Putamen (tissue), 1 donor: ENCODE measurements at places on chromosomes 5 and 9.

- no peak for DNase-seq
These were observed 52.6 kb downstream of the RAI14 start for GRCh38 chr5:34708777-34709176.

- no peak for DNase-seq
These were observed 43.4 kb upstream of the HAPLN1 start for GRCh38 chr5:83764101-83764500.

- no peak for DNase-seq
These were observed 215.1 kb downstream of the PAPPA start for GRCh38 chr9:116368680-116369079.

GRCh38 chr9:133054966-133055365 is 6.8 kb upstream of the CEL start:
- no peak for DNase-seq

DNA sequence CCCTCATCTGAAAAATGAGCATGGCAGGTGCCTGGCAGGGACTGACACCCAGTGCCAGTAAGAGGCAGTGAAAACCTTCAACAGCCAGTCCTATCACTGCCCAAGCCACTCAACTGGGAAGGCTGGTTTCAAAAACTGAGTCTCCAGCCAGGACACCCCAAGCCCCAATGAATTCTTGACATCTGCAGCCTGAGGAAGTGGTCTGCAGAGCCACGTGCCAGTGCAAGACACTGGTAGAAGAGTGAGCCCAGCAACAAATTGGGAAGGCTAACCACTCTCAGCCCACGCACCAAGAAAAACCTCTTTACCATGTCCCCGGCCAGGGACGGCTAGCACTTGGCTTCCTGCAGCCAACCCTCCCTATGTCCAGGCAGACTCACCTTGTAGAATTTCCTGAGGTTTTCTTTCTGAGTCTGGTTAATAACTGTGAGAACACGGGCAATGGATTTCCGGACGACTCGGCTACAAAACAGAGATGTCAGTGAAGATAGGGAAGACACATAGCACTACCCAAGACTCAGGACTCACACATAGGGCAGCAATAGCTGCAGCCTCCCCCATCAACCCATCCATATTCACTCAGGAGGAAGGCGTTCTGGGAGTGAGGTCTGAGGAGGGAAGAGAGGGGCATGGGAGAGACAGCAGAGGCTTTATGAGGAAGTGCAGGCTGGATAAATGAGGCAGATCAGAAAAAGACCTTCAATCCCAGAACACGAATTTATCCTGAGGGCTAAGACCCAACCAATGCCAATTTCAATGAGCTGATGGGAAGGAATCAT is 1.8 kb downstream of the RPL35 start:
- no peak for DNase-seq

DNA sequence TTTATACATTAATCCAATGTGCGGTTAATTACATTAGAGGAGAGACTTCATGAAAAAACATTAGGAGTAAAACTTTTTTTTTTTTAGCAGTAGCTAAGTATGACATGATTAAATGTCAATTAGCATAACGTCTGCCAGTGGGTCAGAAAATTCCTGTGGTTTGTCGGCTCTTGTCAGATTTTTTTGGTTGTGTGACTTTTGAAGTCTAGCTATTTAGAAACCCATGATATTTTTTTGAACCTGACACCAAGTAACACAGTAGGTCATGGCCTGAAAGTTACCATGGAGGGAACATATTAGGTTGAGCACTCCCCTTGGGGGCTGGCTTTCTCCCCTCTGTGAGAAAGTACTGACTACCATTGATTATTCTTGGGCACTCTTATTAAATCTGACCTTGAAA is 84.8 kb upstream of the ALDH1A1 start:
- no peak for DNase-seq

GRCh38 chr9:93224591-93224990 is 40.7 kb downstream of the WNK2 start:
- DNase-seq, result no peak

GRCh38 chr5:157984611-157985010 is 125.7 kb upstream of the CLINT1 start:
- no peak for DNase-seq

- DNase-seq, result no peak
These were observed 51.3 kb upstream of the PTGER4 start for GRCh38 chr5:40628407-40628806.

GRCh38 chr9:112339886-112340285 is 6.5 kb upstream of the PTBP3 start:
- no peak for DNase-seq

DNA sequence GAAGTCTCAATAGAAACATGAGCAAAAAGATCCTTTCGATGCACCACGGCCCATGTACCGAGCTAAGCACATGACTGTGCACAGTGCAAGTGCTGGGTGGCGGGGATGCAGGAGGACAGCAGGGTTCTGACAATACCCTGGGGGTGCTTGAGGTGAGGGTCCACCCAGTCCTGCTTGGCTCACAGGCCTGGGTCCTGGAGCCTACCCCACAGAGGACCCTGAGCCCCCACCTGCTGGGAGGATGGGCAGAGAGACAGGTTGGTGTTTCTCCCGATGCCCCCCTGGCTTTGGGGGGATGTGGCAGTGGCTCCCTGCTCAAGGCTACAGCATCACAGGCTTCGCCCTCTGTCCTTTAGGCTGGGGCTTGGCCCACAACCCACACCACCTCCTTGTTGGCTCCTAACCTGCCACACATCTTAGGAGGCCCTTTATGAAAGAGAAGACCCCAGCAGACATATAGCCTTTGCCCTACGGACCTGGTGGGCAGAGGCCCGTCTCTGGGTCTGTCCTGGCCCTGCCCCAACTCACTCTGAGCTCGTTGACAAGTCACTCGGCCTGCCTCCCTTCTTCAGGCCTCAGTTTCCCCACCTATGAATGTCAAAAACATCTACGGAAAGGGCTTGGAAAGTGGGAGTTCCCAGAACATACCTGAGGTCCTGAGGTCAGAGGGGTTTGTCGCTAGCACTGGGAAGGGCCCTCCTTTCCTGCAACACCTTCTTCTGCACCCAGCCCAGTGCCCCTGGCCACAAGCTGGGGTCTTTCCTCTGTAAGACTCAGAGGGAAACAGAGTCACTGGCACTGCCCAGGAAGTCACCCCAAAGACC is 50.3 kb downstream of the BARX1 start:
- DNase-seq, result no peak

DNA sequence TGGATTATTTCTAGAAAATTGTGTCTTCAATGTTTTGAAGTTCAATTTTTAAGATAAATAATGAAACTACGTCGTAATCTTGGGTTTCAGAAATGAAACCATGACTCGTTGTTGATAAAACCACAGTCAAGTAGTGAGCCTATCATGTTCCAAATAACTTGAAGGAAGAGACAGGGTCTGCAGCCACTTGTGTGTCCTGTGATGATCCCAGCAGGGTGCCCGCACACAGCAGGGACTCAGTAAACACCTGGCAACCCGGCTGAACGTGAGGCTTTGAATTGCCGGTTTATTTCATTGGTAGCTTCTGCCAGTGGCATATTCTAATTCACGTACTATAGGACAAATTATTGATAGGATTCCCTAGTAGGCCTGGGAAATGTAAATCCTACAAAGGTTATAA is 679.6 kb downstream of the IRX1 start:
- no peak for DNase-seq

- DNase-seq, result no peak
These were observed 113.8 kb downstream of the GNAQ start for GRCh38 chr9:77917800-77918199.

- no peak for DNase-seq
These were observed 29.8 kb upstream of the SLC6A3 start for GRCh38 chr5:1474866-1475543.

DNA sequence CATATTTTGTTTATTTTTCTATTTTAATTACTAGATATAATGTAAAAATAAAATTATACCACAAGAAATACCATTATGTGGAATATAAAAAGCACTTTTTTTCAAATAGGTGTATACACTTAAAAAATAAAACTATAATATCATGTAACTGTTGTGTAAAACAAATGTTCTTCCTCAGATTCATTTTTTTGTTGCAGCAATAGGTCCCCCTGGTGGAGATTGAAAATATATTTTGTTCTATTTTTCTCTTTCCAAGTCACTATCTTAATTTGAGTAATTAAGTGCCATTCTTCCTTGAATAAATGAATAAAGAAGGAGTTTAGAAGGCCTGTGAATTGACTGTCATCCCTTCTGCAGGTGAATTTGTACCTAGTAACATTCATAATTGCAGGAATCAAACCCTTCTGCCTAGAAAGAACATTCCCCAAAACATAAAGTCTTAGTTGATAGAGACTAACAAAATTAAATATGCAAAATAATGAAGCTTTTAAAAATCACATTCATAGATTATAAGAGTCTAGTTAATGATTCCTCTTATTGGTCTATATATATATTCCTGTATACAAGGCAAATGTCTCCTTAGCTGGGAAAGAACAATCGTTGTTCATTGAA is 23.4 kb downstream of the CETN3 start:
- DNase-seq, result no peak

DNA sequence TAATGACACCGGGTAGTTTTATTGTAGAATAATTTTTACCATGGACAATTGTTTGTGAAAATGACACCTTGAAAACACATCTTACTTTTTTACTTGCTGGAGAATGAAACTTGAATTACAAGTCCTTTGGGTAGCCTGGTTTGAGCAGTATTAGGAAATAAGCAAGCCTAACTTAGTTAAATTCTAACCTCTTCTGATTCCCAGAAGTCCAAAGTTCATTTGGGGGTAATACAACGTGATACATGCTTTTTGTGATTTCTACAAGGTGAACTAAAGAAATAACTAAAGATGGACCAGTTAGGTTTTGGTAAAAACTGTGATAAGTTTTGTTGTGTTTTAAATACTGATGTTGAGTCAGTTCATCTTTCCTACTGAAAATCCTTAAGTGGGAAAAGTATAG is 135.4 kb upstream of the DMRT1 start:
- DNase-seq, result no peak

GRCh38 chr9:113652355-113653152 is 189.0 kb downstream of the RGS3 start:
- DNase-seq, result no peak

DNA sequence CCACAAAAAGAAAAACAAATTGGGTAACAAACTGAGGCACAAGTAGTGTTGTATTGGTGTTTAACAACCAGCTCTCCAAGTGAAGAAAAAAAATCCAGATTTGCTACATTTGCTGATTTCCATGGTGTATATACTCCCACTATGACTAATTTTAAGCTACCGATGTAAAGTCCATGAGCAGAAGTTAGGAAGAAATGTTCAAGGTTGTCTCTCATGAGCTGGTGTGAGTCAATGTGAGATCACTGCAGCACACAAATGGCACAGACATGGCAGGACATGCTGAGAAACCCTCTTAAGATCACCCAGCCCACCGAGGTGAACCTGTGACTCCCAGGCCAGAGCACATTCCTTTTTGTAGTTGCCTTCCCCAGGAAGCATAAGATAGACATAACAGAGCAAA is 36.2 kb downstream of the SLC44A1 start:
- no peak for DNase-seq

DNA sequence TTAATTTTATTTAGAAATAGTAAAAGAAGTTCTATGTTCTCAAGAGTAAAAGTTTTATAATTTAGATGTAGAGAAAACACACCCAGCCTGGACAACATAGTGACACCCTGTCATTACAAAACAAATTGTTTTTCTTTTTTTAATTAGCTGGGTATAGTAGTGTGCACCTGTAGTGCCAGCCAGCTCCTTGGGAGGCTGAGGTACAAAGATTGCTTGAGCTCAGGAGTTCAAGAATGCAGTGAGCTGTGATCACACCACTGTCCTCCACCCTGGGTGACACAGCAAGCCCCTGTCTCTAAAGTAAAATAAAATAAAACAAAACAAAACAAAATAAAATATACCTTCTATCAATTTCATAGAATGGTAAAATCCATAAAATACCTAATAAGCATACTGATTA is 1017.8 kb upstream of the DMAC1 start:
- DNase-seq, result no peak

GRCh38 chr9:33619666-33620404 is 95.8 kb downstream of the ANKRD18B start:
- DNase-seq, result no peak

- no peak for DNase-seq
These were observed at the start of gene BNC2 for GRCh38 chr9:16870596-16871335. BNC2 (minus strand) TSS chr9:16870670; CDS start chr9:16870648, 22 bp downstream.

- DNase-seq, result no peak
These were observed 45.0 kb downstream of the TRIM36 start for GRCh38 chr5:115124741-115125140.

GRCh38 chr5:168123631-168124528 is 167.6 kb upstream of the WWC1 start:
- peak; percentile 47 for DNase-seq

GRCh38 chr9:94624629-94625028 is 14.7 kb downstream of the FBP1 start:
- DNase-seq, result no peak

- DNase-seq, result no peak
These were observed 437 bp upstream of the TRIM41 start for GRCh38 chr5:181222630-181223057.

- no peak for DNase-seq
These were observed 233.1 kb downstream of the ADAMTSL1 start for GRCh38 chr9:18707061-18707461.

DNA sequence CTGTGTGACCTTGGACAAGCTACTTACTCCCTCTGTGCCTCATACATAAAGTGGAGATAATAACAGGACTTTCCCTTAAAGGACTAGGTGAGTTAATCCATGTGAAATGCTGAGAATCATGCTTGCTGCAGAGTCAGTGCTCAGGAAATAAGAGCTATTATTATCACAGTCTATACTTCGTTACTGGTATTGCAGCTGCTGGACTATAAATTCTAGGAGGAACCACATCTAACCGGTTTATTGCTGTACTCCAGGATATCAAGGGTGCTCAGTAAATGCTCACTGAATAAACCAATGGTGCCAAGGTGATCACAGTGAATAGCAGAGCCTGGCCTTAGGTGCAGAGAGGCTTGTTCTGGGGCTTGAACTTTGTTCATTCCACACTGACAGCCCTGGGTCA is 69.3 kb downstream of the HSPA4 start:
- DNase-seq, result no peak

DNA sequence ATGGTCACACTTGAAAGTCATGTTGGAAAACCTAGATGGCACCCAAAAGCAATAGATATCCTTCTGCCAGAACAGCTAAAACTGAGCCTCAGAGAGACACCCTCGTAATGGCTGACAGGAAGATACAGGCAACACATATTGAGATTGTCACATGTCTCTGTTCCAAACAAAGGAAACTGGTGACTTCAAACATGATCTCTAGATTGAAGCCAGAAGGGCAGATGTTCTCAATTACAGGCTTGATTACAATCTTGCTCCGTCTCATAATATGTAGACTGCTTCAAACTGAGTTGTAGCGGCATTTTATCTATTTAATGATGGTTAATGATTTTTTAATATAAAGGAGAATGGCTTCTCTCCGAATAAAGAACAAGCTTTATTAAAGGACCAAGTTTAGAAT is 774.3 kb downstream of the KCTD16 start:
- DNase-seq, result no peak
